Adrenal gland (tissue), 19 donors: ENCODE measurements at places on chromosomes 1 and 21.

DNA sequence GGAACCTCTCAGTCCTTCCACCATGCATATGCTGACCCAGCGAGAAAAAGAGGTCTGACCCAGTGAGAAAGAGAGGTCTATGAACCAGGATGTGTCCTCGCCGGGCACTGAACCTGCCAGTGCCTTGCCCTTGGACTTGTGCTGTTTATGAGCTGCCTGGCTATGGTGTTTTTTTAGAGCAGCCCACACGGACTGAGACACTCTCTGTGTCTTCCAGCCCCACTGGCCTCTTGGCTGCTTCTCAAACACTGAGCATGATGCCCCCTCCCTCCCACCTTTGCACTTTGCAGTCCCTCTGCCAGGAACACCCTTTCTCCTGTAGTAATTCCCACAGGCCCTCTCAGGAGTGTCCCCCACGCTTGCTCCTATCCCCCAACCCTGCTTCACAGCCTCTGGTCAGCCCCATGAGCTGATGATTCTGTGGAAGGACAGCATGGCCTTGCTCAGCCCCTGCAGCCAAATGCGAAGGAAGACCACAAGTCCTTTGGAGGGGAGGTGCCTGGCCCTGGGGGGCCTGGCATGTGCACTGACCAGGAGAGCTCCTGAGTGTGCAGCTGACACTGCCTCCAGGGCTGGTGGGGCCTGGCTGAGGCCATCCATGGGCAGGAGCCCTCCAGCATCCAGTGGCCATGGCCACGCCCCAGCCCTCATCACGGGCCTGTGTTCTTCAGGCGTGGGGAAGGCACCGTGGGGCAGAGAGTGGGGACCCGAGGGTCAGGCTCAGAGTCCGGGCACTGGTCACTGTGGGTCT is 23.8 kb downstream of the WNT3A start:
- DNase-seq, result no peak

DNA sequence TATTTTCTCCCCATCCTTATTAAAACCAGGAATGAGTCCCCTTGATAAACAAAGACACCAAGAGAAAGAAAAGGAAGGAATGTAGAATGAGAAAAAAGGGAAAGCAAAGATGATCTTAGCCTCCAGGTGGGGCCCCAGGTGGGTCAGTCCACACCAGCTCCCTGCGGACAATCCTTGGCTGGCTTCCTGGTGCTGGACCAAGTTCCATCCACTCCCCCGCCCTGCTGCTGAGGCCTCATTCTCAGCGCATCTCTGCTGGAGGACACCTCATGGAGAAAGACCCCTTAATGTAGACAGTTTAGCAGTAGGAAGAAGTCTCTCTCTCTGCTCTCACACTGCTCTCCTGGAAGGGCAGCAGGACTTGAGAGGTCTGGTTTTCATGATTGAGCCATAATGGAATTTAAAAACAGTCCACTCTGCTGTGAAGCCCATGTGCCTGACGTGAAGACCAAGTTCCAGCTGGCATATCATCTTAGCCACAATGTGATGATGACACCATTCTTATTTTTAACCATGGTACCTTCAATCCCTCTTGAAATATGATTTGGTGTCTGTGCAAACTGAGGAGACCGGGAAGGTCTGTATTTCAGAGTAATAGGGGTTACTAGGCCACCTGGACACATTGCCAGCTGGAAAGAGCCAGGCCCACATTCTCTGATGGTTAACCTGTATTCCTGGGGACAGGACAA is 83.1 kb downstream of the WLS start:
- DNase-seq, result no peak

GRCh38 chr21:43611598-43612369 is 47.5 kb downstream of the HSF2BP start:
- DNase-seq, result peak; percentile 59

- DNase-seq, result no peak
Observed at GRCh38 chr1:29436181-29436785, 200.0 kb downstream of the PTPRU start.

DNA sequence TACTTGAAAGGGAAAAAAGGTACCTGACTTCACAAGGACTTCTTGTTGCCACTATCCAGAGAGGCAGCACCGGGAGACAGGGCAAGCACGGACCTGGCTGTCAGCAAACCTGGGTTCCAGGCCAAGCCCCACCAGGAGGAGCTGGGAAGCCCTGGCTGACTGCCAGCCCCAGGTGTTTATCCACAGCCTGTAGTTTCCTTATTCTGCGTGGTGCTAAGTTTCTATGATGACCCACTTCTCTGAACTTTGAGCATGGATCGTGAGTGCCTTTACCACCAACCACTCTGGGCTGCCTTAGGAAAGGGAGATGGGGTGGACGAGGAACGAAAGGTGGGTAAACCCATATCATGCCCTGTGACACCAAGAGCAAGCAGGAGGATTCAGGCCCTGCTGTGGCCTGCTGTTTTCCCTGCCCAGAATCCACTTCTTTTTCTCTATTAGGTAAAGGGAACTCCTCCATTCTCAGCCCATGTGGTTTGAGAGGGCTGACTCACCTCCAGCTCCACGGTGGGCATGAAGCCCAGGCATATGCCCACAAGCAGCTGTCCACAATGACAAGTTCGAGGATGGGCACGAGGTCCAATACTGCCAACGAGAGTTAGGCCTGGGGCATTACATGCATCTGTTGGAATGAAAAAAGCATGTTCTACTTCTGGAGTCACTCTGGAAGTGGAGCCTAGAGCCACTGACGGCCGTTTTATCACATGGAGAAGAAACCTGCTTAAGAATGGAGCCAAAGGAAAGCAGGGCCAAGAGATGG is 20.3 kb downstream of the TSPAN2 start:
- DNase-seq, result no peak
